ENCODE measurements at places on chromosomes 7 and 10.

GRCh38 chr10:92451431-92451830, 122.5 kb downstream of the IDE start:
- DNase-seq, result no peak

GRCh38 chr7:44978511-44979366, at the start of gene MYO1G:
TSS of gene MYO1G (minus strand) at chr7:44979015. CDS start at chr7:44978961, 54 bp downstream.
- no peak for DNase-seq

GRCh38 chr10:122333037-122333436, 41.5 kb upstream of the PLEKHA1 start:
- DNase-seq, result no peak

- no peak for DNase-seq
Measured at GRCh38 chr7:159070431-159071148, 74.1 kb downstream of the VIPR2 start.
